ENCODE measurements at places on chromosomes 2 and 18.

DNA sequence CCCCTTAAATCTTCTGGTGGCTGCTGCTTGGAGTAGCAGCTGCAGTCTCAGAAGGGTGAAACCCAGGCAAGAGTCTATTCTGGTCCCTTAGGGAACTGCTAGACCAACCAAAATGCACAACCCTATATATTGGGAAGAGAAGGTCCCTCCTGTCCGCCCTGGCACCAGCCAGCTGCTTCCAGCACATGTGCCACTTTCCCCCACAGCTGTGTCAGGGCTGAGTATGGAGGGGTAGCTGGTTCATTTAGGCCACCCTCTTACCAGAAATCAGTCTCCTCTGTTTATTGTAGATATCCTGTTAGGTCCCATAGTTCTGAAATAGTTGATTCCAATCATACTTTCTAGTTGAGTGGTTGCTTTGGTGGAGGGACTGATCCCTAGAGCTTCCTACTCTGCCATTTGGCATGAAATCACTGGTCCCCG lies 68.9 kb downstream of the BIRC6 start:
- no peak for DNase-seq

- no peak for DNase-seq
Observed at GRCh38 chr2:16481351-16481750, 184.3 kb downstream of the CYRIA start.

GRCh38 chr2:64220894-64221617 lies 76.8 kb upstream of the PELI1 start:
- DNase-seq: no peak

DNA sequence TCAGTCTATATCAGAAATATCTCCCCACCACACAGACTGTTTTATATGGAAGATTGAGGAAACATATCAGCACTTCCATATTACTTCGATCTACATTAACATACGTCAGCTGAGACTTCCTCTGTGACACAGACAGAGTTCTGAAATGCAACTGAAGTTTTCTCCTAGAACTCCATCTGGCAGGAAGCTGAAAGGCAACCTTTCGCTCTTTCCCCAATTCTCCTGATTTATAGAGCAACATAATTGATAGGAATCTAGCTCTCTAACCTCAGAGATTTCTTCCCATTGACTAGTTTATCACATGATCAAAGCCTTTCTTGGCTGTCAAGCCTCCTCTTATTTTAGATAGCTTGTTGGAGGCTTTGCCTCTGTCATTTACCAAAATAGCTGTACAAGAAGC lies 806.7 kb upstream of the CHAC2 start:
- DNase-seq: no peak

DNA sequence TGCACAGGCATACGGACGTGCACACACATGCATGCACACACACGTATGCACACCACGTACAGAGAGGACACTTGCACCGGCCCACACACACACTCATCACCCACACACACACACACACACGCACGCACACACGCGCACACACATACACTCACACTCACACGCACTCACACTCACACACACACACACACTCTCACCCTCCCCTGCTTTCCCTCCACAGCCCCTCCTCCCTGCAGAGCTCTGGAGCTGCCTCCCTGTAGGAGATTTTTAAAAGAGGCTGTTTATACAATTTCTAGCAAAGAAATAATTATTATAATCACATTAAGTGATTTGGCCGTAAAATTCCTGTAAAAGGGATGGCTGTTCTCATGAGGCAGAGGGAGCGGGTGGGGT lies 36.5 kb upstream of the SNED1 start:
- no peak for DNase-seq

GRCh38 chr2:119586085-119586484 lies 41.8 kb downstream of the CFAP221 start:
- DNase-seq: no peak

DNA sequence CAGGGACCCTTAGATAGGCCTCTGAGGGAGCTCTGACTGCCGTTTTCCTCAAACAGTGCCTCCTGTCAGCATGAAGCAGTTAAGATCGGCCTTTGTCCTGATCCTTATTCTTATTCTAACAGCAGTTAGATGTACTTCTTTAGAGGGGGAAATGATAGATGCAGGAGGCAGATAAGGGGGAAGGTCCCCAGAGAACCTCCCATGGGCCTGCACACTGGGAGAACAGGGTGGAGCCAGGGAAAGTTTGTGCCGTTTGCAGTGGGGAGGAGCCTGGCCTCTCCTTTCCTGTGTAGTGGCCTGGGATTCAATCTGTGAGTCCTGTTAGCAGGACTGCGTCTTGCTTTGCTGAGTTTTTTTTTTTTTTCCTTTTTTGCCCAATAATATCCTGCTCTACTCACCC lies 7.9 kb upstream of the INPP4A start:
- DNase-seq: no peak

Measured in CD4-positive, CD25-positive, alpha-beta regulatory T cell (primary cell).